COR-L47 (cell line): ENCODE measurements at places on chromosomes 3 and 15.

DNA sequence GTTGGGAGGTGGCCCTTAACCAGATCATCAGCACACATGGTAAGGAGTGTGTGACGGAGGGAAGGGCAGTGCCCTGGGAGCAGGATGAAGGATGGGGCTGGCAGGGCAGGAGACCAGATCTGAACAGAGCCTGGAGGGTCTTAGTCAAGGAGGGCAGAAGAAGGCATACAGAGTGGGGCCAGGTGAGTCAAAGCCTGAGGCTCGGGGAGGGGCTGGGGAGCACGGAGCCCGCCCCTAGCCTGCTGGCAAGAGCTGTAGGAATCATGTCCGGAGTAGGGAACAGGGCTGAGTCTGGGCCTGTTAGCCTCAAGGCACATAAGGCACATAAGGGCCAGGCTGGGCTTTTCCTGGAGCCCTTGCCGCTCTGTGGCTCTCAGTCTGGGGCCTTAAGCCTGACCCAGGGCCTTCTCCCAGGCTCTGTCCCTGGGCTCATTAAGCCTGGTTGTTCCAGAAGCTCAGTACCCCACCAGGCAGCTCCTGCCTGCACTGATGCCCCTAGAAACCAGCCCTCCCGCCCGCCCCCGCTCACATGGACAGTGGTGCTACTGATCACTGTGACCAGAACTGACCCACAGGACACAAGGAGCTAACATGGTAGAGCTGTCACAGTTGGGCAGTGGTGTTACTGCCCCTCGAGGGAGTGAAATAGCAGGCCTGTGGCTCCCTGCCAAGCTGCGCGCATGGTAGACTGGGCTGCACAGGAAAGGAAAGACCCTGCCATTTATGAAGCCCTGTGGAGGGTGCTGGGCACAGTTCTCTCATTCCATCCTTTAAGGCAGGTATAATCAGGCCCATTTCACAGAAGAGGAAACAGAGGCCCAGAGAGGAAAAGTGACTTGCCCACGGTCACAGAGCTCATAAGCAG is 14.6 kb downstream of the ISG20 start:
- no peak for DNase-seq

DNA sequence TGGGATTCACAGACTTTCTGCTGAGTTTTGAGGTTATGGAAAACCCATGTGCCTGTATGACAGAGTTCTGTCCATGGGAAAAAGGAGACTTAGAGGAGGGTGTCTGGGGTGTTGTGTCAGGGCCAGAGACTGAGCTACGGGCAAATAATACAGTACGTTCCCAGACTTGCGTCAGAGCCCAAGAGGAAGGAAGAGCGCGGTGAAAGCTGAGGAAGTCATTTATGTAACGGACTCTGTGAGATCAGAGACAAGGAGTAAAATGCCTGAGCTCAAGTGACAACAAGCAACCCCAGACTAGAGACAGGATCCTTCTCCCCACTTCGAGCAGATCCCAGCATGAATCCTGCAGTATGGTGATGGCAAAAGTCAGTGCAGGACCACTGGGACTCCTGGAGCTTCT is 368.6 kb upstream of the MCTP2 start:
- DNase-seq = no peak

GRCh38 chr3:27681249-27681748 is 40.8 kb downstream of the EOMES start:
- DNase-seq = peak; percentile 5

GRCh38 chr15:99138491-99138982 is 33.7 kb downstream of the SYNM start:
- no peak for DNase-seq

GRCh38 chr3:35565048-35565447 is 74.3 kb upstream of the ARPP21 start:
- no peak for DNase-seq

GRCh38 chr15:67753891-67754290 is 71.4 kb upstream of the SKOR1 start:
- DNase-seq = no peak

GRCh38 chr3:13208706-13209633 is 135.7 kb upstream of the IQSEC1 start:
- DNase-seq = no peak

- no peak for DNase-seq
Observed at GRCh38 chr3:58680879-58681525, 14.4 kb upstream of the FAM3D start.

DNA sequence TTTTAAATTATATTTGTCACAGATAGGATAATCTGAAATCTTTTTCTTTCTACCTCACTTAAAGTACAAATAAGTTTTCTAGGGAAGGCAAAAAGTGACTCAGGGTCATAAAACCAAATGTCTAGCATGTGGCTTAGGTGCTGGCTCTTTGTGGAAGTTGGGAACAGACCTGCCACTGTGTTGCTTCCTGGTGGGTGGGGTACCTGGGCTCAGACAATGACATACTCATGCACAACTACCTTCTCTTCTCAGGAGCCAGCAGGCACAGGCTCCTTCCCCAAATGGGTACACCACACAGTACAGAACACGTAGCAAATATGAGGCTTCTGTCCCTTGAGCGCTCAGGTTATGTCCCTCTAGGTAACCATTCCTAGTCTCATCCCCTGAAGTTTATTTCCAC is 40.1 kb upstream of the MUC13 start:
- no peak for DNase-seq

- DNase-seq = no peak
Observed at GRCh38 chr15:51237816-51238215, 100.6 kb downstream of the CYP19A1 start.

- no peak for DNase-seq
Observed at GRCh38 chr3:134074790-134075567, 45.3 kb upstream of the SLCO2A1 start.

DNA sequence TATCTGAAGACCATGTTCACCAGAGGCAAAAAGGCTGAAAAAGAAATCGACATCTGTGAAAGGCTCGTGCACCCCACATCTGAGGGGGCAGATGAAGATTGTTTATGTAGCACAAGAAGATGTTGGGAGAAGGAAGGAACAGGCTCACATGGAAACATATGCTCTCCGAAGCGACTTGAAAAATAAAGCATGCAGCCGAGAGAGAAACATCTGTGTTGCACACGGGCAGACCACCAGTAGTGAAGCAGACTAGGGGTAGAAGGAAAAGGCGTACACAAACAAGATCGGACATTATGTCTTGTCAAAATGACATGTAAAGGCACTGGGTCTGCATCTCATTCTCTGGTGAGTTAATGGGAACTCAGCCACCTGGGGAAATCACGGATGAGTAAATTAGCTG is 356.5 kb downstream of the ZIC4 start:
- DNase-seq = no peak

- no peak for DNase-seq
Observed at GRCh38 chr3:111238885-111239284, 167.3 kb downstream of the NECTIN3 start.

DNA sequence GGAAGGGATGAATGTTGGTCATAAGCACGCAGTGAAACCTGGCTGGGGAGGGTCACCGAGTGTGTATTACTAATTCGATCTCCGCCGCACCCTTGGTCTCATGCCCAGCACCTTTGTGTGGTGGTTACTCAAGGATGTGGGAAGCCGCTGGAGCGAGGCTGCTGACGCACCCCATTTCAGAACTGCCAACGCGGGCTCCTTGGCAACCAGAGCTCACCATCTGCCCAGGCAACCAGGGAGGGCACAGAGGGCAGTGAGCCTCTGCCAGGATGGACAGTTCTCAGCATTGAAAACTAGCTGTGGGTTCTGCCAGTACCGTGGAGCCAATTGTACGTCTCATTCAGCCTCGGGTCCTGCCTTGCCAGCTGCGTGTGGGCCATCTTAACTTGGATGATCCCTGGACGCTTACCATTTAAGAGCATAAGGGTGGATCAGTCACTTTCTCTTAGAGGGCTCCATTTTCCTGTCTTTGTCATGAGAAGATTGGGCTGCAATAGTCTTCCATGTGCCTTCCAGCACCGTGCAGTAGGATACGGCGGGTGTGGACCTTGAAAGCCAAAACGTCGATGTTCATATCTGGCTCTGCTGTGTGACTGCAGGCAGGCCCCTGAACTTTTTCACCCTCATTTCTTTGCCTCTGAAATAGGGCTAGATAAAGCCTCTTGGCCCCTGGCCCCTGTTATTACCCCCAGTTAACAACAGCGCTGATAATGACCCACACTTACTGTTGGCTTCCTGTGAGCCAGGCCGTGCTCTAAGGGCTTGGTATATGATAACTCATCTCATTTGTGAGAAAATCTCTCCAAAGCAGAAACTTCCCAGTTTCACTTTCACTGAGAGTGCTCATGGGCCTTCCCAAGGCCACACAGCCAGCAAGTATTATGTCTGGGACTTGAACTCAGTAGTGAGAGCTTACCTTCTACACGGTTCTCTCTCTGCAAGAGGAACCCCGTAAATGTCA is 238.8 kb downstream of the OPA1 start:
- no peak for DNase-seq

DNA sequence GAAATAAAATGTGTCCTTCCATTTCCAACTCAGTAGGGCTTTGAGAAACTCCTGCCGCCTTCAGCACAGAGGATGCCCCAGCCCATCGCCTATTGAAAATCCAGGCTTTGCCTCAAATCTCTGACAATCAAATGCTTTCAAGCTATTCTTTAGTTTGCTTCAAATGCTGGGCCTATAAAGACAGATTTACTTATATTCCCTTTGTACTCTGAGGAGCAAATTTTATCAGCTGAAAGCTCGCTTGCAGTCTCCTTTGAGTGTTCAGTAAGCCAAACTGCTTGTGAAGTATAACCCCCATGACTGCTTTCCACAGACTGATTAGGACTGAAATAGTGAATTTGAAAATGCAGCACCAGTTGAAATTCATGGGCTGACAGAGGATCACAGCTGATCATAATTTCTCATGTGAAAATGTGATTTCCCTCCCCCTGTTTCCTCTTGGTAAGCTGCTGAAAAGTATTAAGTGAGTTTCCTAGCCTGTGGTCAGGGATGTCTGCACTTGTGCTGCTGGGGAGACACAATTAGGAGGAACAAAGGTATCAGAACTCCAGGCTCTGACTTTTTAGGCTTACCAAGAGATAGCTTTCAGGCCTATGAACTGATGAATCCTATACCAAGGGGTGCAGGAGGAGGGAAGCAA is 563.4 kb upstream of the TGFBR2 start:
- no peak for DNase-seq

GRCh38 chr3:16328124-16328523 is 63.1 kb downstream of the OXNAD1 start:
- DNase-seq = no peak

GRCh38 chr3:131250466-131250865 is 131.1 kb upstream of the NUDT16 start:
- DNase-seq = no peak

DNA sequence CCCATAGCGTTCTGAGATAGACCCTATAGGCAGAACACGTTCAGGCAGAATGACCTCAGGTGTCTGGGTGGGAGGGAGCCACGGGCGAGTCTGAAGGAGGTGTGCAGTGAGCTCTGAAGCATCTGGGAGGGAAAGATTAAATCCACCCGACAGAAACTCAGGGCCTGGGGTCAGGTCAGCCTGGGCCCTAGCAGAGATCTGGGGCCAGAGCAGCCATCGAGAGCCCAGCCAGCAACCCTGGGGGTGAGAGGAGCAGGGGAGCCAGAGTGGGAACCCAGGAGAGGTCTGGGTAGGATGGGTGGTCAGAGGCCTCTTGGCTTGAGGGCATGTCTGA is 22.1 kb downstream of the SNX33 start:
- no peak for DNase-seq

GRCh38 chr15:78715930-78716329 is 74.9 kb upstream of the CHRNB4 start:
- no peak for DNase-seq

DNA sequence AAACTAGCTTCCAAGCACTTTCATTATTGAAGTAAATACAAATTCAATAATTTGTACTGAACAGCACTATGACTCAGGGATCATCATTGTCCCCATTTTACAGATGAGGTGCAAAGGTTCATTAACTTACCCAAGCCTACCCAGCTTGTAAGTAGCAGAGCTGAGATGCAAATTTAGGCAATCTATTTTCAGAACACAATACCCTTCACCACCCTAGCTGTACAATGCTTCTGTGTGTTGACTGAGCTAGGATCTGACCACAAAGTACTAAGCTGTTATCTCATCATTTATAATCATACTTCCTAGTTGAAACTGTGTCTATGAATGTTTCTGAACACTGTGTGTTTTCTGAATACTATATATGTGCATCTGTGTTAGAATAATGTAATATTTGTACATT is 3.2 kb upstream of the ILDR1 start:
- no peak for DNase-seq

DNA sequence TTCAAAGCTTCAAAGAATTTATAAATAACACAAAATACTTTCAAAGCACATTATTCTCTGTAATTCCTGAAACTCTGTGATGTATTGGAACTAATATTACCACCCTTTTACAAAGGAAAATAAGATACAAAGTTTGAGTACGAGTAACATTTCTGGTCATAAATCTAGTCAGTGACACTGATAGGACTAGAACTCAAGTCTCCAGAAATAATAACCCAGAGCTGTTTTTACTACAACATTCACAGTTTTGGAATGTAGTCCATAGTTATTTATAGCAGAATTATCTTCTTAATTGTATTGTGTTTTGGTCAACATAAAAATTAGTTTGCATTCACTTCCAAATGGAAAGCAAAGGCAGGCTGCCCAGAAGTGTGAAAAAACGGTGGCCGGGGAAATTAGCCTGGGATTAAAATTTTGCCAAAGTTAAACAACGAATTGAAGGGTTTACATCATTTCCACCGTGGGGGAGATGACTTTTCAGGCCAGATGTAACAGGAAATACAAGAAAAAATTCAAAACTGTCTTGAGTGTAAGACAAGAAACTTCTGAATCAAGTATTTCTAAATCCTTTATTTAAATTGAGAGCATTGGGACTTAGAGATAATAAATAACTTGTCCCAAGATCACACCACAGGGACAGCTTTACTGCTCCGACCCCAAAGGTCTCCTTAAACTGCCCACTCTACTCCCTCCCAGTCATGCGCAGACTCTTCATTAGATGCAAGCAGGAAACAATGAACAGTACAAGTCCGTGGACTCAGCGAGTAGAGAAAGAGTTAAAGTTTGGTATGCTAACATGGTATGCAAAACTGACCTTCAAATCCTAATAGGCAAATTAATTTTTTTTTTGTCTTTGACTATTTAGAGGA is 74.3 kb upstream of the VGLL4 start:
- no peak for DNase-seq

GRCh38 chr3:14531856-14532395 is 8.2 kb downstream of the GRIP2 start:
- no peak for DNase-seq

GRCh38 chr15:46696281-46696680 is 1021.0 kb upstream of the SEMA6D start:
- DNase-seq = peak; percentile 0
